Stimulated activated CD8-positive, alpha-beta memory T cell treated with anti-CD3 and anti-CD28 coated beads, Interleukin-2, amount 100 ng/mL, for 1 hour (primary cell): ENCODE measurements at places on chromosomes 7 and 10.

DNA sequence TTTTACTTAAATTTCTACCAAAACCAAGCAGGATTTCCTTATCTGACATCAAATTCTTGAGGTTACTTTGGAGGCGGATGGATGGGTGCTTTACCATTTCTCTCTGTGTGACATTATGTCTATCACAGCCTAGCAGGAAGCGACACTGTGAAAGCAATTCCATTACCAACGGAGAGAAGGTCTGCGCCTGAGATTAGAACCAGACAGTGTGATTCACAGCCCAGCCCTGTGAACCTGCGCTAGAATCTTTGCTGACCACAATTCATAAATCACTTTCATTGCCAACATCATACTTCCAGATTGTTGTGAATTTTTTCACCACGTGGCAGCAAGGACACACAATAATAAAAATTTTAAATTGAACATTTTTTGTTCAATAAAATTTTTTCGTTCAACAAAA is 126.5 kb downstream of the CUBN start:
- DNase-seq = peak; percentile 54

- no peak for DNase-seq
Observed at GRCh38 chr10:116545122-116545521, 609 bp upstream of the PNLIP start.

- no peak for DNase-seq
Observed at GRCh38 chr10:28620251-28620650, 57.1 kb upstream of the BAMBI start.

DNA sequence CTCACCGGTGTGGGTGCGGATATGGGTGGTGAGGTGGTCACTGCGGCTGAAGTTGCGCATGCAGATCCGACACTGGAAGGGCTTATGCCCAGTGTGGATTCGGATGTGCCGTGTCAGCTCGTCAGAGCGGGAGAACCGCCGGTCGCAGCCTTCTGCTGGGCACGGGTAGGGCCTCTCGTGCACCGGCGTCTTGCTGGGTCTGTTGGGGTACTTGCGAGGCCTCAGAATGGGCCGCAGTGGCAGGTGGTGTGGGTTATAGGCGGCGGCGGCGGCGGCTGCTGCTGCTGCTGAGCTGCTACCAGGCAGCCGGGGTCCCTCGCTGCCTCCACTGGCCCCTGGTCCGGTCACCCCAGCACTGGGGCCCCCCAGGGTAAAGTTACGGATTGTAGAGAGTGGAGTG is 2.7 kb downstream of the EGR2 start:
- DNase-seq = peak; percentile 26

GRCh38 chr10:58609532-58610150 is 97.0 kb downstream of the BICC1 start:
- no peak for DNase-seq

GRCh38 chr7:16271990-16272665 is 149.2 kb downstream of the CRPPA start:
- no peak for DNase-seq

- DNase-seq = peak; percentile 62
Observed at GRCh38 chr10:45000752-45001380, at the start of gene ZNF22. ZNF22 (plus strand) TSS chr10:45000923; CDS start chr10:45003369, 2,446 bp downstream.

GRCh38 chr7:32958046-32959025 is 1.1 kb downstream of the FKBP9 start:
- DNase-seq = no peak

GRCh38 chr7:37234334-37234733 is 214.3 kb downstream of the ELMO1 start:
- DNase-seq = no peak

DNA sequence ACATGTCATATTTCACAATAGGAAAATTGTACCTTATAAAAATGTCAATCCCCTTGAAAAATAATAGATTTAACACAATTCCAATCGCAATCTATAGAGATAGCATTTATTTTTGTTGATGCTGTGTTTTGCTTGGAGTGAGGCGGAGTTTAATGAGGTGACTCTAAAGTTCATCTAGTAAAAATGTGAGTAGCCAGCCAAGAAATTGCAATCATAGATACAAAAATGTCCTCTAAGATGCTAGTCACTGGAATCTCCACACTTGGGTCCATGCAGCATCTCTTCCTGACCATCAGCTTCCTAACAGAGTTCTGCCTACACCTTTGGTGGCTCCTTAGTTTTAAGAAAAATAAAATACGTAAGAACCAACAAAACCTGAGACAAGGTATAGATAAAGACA is 44.9 kb downstream of the GLI3 start:
- DNase-seq = no peak

DNA sequence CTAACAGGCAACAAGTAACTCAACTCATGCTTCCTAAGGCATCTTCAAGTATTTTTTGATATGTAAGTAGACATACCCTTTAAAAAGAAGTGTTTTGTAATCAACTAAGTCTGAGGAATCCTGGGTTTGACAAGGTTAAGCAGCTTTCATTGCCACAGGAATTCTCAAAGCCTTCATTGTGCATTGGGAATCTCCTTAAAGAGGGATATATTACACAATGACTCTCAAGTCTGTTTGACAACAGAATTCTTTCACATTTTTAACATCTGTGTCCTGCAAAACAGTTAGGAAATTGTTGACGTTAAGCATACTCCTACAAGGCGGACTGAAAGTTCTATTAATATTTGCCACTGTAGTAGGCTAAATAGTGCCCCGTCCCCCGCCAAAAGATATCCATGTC is 71.4 kb downstream of the SGMS1 start:
- DNase-seq = no peak

GRCh38 chr7:151207804-151208203 is 2.5 kb downstream of the H2BK1 start:
- DNase-seq = no peak

DNA sequence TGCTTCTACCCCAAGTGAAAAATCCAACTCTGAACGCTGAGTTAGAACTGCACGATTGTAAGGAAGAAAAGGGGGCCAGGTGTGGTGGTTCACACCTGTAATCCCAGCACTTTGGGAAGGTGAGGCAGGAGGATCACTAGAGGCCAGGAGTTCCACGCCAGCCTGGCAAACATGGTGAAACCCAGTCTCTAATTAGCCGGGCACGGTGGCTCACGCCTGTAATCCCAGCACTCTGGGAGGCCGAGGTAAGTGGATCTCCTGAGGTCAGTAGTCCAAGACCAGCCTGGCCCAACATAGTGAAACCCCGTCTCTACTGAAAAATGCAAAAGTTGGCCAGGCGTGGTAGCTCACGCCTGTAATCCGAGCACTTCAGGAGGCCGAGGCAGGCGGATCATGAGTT is 9.0 kb downstream of the GUSB start:
- DNase-seq = no peak

GRCh38 chr10:21515361-21516241 is 9.9 kb downstream of the SKIDA1 start:
- DNase-seq = no peak

DNA sequence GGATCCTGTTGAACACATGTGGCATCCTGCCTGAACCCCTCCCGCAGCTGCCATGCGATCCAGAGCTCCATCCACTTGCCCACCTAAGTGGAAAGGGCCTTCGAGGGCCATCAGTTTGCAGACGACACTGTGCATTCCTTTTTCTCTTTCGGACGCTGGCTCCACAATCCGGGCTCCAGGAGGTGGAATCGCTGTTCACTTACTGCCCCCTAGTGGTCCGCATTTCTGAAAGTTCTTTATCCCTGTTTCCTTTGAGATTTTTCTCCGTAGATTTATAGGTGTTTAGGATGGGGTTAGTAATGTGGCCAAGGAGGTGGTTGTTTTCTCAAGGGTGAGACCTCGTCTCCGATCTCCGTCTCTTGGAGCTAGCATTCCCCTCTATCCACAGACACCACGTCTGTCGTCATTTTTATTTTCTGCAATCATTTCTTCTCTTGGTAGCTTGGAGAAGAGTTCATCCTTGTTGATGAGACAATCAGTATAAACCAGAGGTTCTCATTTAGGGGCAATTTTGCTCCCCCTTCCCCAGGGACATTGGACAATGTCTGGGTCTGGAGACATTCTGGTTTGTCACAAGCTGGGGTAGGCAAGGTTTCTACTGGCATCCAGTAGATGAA is 204.6 kb downstream of the ARHGAP21 start:
- DNase-seq = no peak

- DNase-seq = no peak
Observed at GRCh38 chr7:89584896-89585295, 569.4 kb upstream of the STEAP1 start.

GRCh38 chr10:131872827-131873375 is 27.9 kb upstream of the PPP2R2D start:
- no peak for DNase-seq

DNA sequence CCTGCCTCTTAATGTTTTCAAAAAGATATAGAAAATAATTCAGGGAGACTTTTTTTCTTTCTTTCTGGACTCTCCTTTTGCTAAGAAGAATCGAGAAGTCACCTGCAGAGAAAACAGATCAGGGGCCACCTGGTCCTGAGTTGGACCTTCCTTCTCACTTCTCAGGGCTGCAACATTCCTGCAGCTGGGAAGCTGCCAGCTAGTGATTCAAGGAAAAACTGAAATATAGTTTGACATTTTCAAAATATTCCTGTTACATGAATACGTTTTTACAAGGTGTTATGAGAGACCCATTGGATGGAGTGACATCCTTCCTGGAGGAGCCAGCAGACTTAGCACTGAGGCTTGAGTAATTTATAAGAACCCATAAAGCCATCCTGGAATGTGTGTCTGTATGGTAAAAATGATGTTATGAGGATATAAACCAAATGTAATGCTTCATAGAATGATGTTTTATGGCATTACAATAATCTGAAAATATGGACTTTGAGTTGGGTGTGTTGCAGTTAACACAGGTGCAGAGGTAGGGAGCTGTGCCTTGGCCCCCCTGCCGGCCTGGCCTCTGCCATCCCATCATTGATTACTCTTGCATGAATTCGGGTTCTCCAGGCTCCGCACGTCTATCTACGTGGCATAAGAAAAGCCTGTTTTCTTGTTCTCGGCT is 149.7 kb downstream of the PAXIP1 start:
- no peak for DNase-seq

DNA sequence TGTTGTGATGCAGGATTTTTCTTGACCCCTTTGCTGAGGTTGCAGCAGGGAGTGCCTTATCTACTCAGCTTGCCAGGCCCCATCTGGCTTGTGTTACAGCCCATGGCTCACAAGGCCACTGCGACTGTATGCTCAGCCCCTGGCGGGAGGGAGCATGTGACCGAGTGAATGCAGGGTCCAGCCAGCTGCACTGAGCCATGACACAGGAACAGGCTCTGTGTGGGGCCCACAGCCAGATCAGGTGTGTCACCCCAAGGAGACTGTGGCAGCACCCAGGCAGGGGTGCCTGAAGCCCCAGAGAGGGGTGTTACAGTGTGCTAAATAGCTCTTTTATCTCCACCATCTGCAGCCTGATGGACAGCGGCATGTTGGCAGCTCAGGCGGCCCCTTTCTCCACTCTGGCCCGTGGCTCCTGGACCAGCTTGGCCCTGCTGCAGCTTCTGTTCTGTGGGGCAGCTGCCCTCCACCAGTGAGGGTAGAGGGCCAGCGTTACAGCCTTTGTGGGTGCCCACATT is 2.6 kb upstream of the PCBD1 start:
- no peak for DNase-seq

DNA sequence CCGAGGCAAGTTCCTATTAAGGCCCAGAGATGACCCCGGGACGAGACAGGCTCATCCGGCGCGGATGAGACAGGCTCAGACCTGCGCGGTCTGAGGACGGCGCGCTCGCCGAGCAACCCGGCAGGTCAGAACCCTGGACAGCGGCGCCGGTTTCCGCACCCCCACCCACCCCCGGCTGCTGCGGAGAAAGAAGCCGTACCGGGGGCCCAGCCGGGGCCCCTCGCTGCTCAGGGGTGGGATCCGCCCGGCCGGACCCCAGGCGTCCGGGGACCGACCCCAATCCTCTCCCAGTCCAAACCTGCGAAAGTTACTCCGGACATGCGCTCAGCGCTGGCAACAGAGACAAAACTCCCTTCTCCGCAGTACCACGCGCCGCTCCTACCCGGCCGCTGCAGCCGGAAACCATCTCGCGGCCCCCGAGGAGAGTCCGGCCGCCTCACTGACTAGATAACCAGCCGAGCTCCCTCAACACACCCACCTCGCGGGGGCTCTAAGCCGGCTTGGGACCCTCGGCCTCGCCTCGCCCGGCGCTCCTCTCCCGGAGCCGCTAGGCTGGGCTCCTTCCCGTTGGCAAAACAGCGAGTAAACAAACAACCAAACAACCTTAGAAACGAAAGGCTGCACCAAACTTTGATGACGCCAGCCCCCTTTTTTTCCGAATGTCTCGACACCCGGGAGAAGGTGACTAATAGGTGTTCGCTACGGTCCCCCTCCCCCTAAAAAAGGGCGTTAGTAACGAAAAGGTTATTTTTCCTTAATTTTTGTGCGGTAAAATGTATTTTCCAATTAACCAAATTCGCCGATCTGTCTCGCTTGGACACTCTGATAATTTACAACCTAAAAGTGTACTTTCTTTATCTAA is 2.3 kb upstream of the DRGX start:
- DNase-seq = no peak

DNA sequence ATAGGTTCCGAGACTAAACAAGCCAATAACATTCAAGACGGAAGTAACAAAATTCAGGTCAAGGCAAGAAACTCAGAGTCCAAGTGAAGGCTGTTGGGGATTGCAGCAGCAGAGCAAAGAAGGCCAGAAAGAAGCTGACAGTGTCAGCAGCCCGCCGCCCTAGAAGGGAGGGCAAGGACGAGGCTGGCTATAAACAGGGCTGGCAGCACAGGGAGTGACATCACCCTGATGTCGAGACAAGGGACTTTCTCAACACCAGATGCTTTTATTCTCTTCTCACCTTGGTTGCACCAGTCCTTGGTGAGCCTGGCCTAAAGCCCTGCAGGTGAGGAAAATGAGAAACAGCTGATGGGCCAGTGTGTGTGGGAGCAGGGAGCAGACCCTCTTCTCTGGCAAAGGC is 687.7 kb upstream of the NRP1 start:
- DNase-seq = no peak

DNA sequence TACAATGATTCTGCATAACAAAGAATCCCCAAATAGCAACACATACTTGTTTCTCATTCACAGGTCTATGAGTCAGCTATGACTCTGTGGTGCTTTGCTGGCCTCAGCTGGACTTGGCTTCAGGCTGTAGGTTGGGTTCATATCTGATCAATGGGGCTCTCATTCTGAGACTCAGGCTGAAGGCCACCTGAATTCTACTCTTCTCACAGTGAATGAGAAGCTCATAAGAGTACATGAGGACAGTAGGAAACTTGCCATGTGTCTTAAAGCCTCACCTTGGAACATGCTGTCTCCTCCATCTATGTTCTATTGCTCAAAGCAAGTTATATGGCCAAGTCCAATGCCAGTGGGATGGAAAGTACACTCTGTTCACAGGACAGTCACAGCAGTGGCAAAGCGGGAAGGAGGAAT is 292.9 kb downstream of the BMPER start:
- no peak for DNase-seq
